Skeletal muscle cell (primary cell): ENCODE measurements at places on chromosomes 3 and 15.

DNA sequence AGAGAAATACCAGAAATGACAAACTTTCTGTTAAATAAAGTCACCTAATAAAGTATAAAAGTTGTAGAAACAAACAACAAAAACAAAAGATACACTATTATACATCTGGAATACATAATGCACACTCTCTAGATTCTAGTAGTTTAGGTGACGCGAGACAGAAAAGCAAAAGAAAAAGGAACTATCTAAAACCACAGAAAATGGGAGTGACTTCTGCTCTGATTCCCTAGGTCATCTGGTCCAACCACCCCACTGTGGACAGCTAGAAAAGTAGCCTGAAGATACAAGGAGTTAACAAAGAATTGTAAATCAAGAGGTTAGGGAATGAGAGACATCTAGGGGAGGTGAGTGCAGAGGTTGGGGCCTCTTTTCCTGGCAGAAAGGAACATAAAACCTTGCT is 39.1 kb downstream of the DHX36 start:
- no peak for DNase-seq

DNA sequence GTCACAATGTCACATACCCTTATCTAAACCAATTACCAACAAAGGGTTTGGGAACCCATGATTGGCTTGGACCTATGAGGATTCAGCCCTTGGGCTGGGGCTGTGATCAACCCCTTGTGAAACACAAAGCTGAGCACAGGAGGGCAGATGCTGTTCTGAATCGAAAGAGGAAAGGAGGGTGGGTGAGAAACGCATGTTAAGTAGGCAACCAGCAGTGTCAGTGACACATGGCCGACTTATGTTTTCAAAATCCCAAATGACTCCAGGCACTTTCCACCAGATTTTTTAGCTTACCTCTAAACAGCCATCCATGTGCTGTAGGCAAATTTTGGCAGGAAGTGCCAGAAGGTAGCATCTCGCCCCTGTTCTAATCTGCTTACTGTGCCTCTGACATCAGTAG is 34.1 kb upstream of the KLHL25 start:
- DNase-seq: no peak

- no peak for DNase-seq
Observed at GRCh38 chr3:10438902-10439610, 66.3 kb downstream of the ATP2B2 start.

- DNase-seq: no peak
Observed at GRCh38 chr15:63185206-63185605, 4.2 kb upstream of the RAB8B start.

DNA sequence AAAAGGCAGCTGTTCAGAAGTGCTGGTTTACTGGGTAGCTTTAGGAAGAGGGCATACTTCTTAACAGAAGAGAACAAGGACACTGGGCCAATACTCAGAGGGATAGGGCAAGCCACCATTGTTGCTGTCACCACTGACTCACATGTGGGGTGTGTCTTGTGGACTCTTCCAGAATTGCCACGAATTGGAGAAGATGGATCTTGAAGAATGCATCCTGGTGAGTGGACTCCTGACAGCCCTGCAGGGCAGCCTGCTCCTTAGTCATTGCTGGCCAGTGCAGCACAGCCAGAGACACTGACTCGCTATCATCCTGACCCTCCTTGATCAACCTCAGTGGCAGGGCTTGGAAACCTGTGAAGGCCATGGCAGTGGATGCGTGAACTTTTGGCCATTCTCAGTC is 62.3 kb downstream of the UBP1 start:
- no peak for DNase-seq

- DNase-seq: peak; percentile 36
Observed at GRCh38 chr15:35306361-35306981, 221.4 kb upstream of the NANOGP8 start.

- no peak for DNase-seq
Observed at GRCh38 chr3:16595778-16596177, 9.4 kb downstream of the DAZL start.

- no peak for DNase-seq
Observed at GRCh38 chr15:89171136-89172072, 50.0 kb downstream of the RLBP1 start.

- no peak for DNase-seq
Observed at GRCh38 chr3:51379746-51380455, 5.2 kb upstream of the MANF start.

DNA sequence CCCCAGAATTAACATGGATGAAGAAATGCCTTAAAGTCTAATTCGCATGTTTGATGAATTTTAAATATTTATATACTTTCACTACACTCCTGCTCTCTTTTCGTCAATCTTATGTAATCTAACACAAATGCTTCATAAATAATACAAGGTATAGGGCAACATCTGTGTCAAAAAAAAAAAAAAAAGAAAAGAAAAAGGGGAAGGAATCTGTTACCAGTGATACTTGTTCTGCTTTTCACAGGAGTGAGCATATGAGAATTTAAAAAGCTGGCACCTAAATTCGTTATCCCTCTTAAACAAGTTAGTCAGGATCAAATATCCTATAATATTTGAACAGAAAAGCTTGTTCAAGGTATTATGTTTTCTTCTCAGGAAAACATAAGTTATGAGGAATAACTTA is 243.8 kb downstream of the KCNH8 start:
- no peak for DNase-seq

- DNase-seq: peak; percentile 75
Observed at GRCh38 chr3:102206511-102207031, 228.2 kb upstream of the ZPLD1 start.

- no peak for DNase-seq
Observed at GRCh38 chr15:63491116-63491827, 13.1 kb upstream of the USP3 start.
